ENCODE measurements at places on chromosomes 6 and 20.

GRCh38 chr6:79872986-79873385 is 74.4 kb downstream of the ELOVL4 start:
- DNase-seq = no peak

DNA sequence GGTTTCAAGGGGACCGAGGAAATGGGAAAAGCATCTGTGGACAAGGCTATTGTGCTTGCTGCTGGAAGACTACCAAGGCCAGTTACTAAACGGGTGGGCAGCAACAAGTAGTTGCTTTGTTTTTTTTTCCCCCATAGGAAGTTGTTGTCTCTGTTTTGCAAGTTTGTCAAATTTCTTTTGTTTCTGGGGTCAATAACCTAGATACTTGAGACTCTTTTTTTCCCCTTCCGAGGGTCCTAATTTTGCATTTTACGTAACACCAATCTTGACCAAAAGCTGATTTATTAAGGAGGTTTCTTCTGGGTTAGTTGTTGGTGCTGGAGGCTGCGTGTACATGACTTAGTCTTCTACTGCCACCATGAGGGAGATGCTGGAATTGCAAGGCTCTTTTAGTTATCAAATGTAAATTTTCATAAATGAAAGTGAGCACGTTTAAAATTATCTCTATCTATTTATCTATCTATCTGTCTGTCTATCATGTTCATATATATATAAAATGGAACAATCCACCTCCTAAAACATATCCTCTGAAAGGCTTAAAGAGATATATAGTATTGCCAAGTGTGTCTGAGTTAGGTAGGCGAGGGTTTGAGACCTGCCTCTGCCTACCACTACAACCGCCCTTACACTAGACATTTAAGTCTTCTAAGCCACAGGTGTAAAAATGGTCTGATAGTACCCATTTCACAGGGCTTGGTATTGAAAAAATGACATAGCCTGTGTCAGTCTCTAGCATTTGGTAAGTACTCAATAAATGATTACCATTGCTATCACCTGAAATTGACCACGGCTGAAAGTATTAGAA is 60.2 kb downstream of the GCLC start:
- DNase-seq = peak; percentile 53

- DNase-seq = no peak
These were observed 16.5 kb downstream of the HACE1 start for GRCh38 chr6:104843229-104843628.

GRCh38 chr20:38878866-38879265 is 47.4 kb upstream of the FAM83D start:
- no peak for DNase-seq

GRCh38 chr20:57664924-57665588 is 44.8 kb downstream of the PMEPA1 start:
- no peak for DNase-seq

- DNase-seq = peak; percentile 86
These were observed 58.5 kb downstream of the PREX1 start for GRCh38 chr20:48769069-48769983.

DNA sequence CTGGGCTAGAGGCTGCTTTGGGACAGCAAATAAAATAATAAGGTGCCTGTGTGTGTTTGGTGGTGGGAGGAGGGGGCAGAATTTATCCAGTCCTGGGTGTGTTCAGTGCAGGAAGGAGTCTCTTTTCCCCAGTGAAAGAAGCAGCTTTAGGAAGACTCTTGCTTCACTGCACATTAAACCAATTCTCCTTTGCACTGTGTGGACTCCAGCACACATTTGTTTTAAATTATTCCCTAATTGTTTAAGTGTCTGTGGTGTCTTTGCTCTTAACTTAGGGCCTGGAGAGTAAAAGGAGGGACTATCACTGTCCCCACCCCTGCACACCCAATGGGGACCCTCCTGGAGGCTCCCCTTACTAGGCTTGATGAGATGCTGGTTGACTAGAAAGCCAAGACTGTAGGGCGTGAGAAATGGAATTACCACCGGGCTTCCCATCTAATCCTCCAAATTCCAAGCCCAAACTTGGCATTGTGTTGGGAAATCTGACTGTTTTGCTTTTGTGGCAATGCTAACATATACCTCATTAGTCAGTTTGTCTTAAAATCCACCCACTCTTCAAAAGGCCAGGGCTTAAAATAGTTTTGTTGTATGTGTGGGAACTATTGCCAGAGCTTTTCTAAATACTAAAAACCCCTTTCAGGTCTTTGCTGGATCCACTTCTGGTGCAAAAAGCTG is 13.5 kb upstream of the DAAM2 start:
- DNase-seq = no peak

- no peak for DNase-seq
These were observed 126.8 kb downstream of the MAP3K7 start for GRCh38 chr6:90460051-90460450.

GRCh38 chr6:163494279-163494727 is 79.8 kb downstream of the QKI start:
- DNase-seq = no peak

GRCh38 chr20:52076164-52076563 is 115.4 kb downstream of the ZFP64 start:
- DNase-seq = no peak

GRCh38 chr20:15058841-15059240 is 721.4 kb upstream of the FLRT3 start:
- DNase-seq = no peak

DNA sequence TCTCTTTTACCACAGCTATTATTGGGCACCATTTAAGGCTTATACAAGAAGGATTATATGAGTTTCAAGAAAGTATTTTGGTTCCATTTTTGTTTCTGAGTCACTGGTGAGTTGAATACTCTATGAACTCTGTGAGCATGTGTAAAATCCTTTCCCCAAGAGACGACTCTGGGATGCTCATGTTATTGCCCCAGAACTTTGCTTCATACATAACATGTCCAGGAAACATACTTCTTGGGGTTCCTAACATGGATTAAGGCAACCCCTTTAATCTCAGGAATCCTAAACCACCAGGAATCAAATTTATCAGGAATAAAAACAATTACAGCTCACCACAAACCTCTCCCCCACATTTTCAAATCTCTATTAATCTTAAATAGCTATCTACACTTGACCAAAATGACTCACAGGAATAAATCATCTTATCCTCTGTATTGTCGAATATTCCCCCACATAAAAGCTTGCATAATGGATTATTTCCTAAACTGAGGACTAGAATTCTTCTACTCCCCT is 117.5 kb upstream of the COL21A1 start:
- DNase-seq = no peak

- DNase-seq = no peak
These were observed 7.9 kb downstream of the NUDT3 start for GRCh38 chr6:34384321-34385153.

DNA sequence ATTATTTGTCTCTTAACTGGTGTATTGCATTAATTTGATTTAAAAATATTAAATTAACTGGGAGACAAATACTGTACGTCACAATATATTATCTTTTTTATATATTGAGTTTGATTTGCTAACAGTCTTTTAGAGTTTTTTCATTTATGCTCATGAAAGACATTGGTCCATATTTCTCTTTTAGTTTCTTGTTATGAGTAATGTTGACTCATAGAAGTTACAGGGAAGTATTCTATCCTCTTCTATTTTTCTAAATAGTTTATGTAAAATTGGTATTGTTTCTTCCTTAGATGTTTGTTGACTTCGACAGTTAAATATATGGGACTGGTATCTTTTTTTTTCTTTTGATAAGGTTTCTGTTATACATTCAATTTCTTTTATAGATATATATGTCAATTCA is 1115.6 kb upstream of the CITED2 start:
- no peak for DNase-seq

DNA sequence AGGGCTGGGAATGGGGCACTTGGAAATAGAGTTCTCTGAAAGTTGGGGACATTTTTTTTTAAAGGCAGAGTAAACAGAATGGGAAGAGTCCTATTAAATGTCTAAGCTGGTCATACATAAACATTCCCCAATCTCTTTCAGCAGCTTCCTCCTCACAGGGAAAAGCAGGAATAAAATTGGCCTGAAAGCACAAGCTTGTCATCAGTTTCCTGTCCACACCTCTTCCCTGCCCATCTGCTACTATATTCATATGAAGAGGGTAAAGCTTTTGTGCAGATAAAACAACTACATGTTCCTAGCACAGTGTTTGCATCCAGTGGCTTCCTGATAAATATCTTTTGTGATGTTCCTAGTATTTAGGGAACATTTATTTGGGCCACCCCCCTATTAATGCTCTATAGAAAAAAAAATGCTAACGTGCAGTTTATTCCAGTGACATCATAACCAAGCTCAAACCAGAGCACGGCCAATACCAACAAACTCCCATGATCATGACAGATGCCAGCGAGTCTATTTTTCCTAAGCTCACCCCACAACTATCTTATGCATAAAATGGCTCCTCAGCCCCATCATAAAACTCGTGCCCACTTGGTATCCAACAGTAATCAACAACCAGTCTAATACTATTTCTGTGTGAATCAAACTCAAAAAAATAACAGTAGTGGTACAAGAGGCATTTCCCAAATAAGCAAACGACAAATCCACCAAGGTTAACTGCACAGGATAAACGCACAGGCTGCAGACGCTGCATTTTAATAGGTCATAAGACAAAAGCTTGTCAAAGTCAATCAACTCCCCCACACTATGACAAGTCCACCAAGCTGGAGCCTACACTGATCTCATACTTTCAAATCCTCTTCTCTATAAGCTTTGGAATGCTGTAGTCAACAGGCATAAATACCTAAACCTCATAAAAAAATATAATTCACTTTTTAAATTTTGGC is 95.3 kb downstream of the EPB41L2 start:
- no peak for DNase-seq

DNA sequence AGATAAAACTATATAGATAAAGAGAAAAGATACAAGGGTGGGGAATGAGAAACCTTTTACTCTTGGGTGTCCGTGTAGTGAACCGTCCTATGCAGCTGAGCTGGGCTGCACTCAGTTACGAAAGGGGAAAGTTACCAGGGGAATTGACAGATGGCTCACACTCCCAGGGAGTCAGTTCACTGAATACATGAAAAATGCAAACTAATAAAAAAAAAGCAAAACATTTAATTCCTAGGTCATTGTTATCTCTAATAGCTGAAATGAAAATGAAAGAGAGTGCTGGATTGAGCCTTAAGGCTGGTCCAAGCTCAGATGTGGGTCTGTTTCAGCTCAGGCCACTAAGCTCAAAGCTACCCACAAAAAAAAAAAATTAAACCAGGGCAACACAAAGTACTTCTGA is 138.0 kb downstream of the THBS2 start:
- DNase-seq = no peak

DNA sequence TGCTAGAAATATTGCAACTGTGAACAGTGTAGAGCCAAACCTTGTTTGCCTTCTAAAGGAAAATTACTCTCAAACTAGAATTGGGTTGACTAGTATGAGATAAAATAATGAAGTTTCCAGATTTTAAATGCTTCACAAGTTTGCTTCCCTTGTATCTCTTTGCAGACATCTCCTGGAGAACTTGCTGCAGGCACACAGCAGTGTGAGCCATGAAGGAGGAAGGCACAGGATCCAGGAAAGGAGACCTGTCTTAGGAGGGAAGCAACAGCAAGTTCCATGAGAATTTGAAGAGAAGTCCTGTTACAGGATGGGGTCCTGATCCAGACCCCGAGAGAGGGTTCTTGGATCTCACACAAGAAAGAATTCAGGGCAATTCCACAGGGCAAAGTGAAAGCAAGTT is 115.9 kb downstream of the BMP7 start:
- no peak for DNase-seq

DNA sequence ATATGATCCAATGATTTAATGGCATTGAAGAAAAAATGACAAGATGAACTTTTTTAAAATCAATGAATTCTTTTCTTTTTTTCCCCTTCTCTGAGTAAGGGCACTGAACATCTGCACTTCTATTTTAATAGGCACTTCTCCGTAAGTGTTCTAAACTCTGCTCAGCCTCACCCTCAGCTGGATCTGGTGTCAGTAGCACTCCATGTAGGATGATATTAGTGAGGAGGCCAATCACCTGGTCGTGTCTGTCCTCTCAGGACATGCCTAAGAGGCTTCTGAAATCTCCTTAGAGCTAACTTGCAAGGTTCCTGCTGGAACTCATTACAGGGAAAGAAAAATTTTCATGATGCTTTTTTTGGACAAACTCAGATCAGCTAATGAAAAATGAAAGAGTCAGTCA is 148.6 kb upstream of the MLIP start:
- DNase-seq = no peak

GRCh38 chr6:110432285-110432900 is 17.0 kb upstream of the DDO start:
- no peak for DNase-seq

- DNase-seq = no peak
These were observed 19.2 kb upstream of the RIPOR3 start for GRCh38 chr20:50710492-50711063.

DNA sequence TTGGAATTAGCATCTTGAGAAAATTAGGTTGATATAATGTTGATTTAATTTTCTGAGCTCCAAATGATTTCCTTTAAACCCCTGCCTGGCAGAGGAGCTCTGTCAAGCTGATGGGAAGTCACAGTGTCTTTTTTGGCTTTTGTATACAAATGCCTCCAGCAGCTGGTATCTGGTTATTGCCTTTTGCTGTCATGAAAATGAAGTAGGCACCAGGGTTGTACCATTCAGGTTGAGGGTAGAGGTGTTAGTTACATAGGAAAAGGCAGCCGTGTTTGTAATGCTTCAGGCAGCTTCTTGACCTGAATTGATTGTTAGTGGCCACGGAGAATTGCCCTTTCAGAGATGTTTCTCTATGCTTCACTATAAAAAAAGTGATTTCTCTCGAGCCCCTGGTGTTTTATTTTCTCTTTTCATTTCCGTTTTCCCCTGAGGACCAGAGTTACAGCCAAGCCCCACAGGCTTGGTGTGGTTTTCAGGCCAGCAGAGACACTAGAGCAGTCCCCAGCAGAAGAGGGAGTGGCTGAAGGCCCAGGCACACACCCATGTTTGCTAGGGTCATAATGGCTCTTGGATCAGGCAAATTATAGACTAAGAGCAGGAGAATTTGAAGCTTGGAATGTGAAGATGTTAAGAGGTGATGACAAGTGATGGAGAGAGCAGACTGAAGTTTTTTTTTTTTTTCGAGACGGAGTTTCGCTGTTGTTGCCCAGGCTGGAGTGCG is 21.6 kb downstream of the CMTR1 start:
- no peak for DNase-seq

DNA sequence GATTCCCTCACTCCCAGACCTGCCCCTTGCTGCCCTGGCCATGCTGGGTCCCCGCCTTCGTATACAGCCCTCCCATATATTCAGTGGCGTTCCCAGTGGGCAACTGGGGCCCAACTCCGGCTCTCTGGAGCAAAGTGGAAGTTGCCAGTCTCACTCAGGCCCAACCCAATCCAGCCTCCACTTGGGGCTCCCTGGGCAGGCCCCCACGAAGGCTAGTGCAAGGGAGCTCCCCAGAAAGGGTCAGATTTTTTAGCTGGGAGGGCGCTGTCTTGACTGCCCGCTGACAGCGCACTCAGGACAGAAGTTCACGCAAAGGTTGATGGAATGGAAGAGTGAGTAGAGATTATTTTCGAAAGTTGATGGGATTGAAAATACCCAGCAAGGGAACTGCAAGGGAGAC is 5.9 kb downstream of the TP53TG5 start:
- DNase-seq = no peak

- DNase-seq = no peak
These were observed 388.0 kb downstream of the GJA1 start for GRCh38 chr6:121823437-121823851.

Data from central memory CD8-positive, alpha-beta T cell (primary cell).